ENCODE measurements at places on chromosomes 5 and 9. TPM values are rescaled to one million over a fixed set of nuclear protein-coding genes. Genes with fewer than 3 reads are reported as not detected.
A peak's percentile ranks its signal among the peaks of the same experiment; 100 is the strongest.

DNA sequence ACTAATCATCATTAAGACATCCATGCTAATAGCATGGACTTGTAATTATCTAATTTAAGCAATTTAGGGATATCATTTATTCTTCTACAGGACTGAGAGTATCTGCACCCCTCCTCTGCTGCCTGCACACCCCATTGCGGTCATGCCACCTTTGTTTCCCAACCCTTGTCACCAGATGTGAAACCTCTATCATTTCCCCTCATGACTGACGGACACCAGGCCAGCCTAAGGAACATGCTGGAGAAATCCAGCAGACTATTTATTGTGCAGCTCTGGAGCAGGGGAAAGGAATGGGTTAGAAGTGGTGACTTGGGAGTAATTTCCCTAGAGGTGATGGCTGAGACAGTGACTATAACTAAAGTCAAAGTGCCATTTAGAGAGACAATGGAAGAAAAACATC lies 40.7 kb downstream of the UGCG start:
- no peak for DNase-seq

DNA sequence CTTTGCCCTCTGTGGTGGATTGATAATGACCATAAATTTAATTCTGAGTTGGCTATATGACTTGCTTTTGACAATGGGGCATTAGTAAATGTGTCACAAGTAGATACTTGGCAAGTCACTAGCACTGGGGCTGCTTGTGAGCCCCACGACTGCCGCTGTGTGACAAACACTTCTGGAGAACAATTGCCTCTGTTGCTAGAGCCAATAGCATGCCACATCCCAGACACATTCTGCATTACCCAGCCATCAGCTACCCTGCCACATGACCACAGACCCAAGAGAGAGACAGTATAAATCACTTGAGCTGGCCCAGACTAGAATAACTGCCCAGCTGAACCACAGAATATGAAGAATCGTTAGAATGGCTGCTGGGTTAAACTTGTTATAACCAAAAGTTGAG lies 753.2 kb upstream of the DMAC1 start:
- DNase-seq: no peak

GRCh38 chr9:130680836-130681768 lies 12.5 kb upstream of the EXOSC2 start:
- DNase-seq: peak; percentile 73

DNA sequence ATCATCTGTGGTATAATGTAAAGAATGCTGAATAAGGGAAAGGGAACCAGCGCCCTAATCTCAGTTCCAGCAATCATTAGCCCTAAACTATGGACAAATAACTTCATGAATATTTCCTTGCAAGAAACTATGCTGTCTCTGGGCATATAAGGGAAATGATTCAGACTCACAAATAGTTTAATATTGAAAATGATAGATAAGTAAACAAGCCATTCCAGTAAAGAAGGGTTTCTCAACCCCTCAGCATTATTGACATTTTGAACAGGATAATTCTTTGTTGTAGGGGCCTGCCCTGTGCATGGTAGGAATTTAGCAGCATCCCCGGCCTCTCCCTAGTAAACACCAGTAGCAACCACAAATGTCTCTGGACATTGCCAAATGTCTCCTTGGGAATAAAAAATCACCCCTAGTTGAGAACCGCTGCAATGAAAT lies 23.8 kb downstream of the C5 start:
- DNase-seq: no peak

GRCh38 chr5:32520356-32520755 lies 65.0 kb upstream of the SUB1 start:
- DNase-seq: no peak

DNA sequence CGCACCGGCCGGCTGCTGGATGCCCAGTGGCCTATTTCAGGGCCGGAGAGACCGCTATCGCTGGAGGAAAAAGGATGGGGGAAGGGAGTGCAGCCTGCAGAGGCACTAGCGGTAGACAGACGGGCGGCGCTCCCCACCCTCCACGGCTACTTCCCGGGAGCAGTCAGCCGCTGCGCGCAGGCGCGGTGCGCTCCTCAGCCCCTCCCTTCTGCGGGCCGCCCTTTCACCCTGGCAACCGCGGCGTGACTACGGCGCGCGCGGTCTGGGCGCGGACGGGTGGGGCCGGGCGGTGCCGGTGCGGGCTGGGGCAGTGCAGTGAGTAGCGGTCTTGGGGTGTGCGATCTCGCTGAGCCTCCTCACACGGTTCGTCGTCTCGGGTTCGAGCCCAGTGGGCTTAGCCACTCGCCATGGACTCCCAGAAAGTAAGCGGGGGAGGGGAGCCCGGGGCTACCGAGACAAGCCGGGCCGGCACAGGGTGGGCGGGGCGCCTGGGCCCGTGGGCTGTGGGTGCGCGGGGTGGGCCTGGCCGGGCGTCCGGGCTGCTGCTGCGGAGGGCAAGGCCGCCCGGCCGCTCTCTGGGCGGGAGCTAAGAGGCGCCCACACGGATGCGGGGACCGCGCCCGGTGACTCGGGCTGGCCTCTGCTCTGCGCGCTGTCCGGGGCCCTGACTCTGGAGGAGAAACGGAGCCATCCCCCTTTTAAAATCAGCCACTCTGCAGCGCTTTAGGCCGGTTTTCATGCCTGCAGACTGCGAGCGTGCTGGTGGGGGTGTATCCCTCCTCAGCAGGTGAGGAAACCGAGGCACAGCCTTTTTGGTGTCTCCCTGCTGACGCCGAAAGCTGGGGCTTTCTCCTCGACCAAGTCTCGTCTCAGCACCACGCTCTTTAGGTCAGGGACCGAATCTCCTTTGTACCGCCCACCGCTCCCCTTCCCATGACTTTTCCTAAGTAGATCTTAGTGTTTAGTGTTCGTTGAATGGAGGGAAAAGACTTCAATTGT lies at the start of gene FSD1L:
Gene FSD1L, plus strand, starts transcription at position 221 of the 999 bp plus-strand sequence. Its CDS starts 187 bp downstream, at position 408.
- DNase-seq: peak; percentile 60

The IL3 gene
- not detected for total RNA-seq

DNA sequence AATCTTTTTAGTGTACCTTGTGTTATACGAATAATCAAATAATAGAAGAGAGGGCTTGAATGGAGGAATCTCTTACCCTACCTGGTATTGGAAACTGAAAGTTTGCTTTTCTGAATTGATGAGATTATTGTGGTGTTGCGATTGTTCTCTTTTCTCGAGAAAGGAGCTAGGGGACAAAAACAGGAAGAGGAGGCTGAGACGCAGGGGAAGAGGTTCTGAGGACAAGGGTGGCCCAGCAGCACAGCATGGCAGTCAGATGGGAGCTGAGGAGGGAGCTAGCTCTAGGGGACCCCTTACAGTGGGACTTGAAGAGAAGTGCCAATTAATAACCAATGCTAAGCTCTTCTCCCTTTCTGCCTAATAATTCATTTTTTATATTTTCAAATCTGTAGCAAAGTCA lies 183.3 kb upstream of the DMAC1 start:
- DNase-seq: no peak

Data from natural killer cell (primary cell).